ENCODE measurements at places on chromosomes 1 and 21. TPM values are rescaled to one million over a fixed set of nuclear protein-coding genes. Genes with fewer than 3 reads are reported as not detected.

Gene CYP4B1
- total RNA-seq, result 3.3 TPM

Gene PPIAL4G
- total RNA-seq, result 0.35 TPM

Gene NUP133
- total RNA-seq, result 35.0 TPM

Gene AURKAIP1
- total RNA-seq, result 111 TPM

Gene MAP3K6
- total RNA-seq, result 86.7 TPM

Gene ST6GALNAC3
- total RNA-seq, result 15.8 TPM

Gene CASQ2
- total RNA-seq, result 2.3 TPM

Gene IL19
- total RNA-seq, result 3.6 TPM

Gene F13B
- not detected for total RNA-seq

Gene PPM1J
- 2.0 TPM for total RNA-seq

Gene TRNP1
- total RNA-seq, result 38.3 TPM

Gene RASSF5
- 18.8 TPM for total RNA-seq

Gene OR10Z1
- not detected for total RNA-seq

Gene NBPF4
- total RNA-seq, result not detected

Gene CFAP141
- not detected for total RNA-seq

Gene CFAP45
- total RNA-seq, result 1.0 TPM

Gene OLIG2
- total RNA-seq, result not detected

Gene EVI5
- total RNA-seq, result 36.5 TPM

GRCh38 chr21:42021371-42022090 lies 11.4 kb upstream of the ZBTB21 start:
- DNase-seq, result peak; percentile 75
- no peak overlapping the region for H3K4me3 ChIP-seq
- no peaks in the 10 kb centered on the region for H3K36me3 ChIP-seq
- H3K27ac ChIP-seq, result no peak overlapping the region
- H3K27me3 ChIP-seq, result no peaks in the 10 kb centered on the region

GRCh38 chr1:248622570-248623001 lies 12.3 kb downstream of the OR2T11 start:
- DNase-seq, result no peak
- H3K27ac ChIP-seq, result no peak overlapping the region
- H3K36me3 ChIP-seq, result no peaks in the 10 kb centered on the region
- no peak overlapping the region for H3K4me3 ChIP-seq
- no peaks in the 10 kb centered on the region for H3K27me3 ChIP-seq

- no peak for DNase-seq
- H3K4me1 ChIP-seq, result no peaks in the 10 kb centered on the region
- no peaks in the 10 kb centered on the region for H3K27me3 ChIP-seq
- no peak overlapping the region for H3K27ac ChIP-seq
Observed at GRCh38 chr1:11978301-11978700, 1.9 kb upstream of the MFN2 start.

- H3K36me3 ChIP-seq, result no peaks in the 10 kb centered on the region
- H3K4me3 ChIP-seq, result no peak overlapping the region
- DNase-seq, result no peak
- no peak overlapping the region for H3K27ac ChIP-seq
Observed at GRCh38 chr1:243984788-243985187, 66.3 kb upstream of the ZBTB18 start.

- H3K36me3 ChIP-seq, result no peaks in the 10 kb centered on the region
- no peak overlapping the region for H3K27ac ChIP-seq
- no peaks in the 10 kb centered on the region for H3K27me3 ChIP-seq
- no peak for DNase-seq
- no peaks in the 10 kb centered on the region for H3K4me1 ChIP-seq
Observed at GRCh38 chr1:217281332-217281731, 349.6 kb downstream of the GPATCH2 start.

GRCh38 chr21:42236693-42237092 lies 17.8 kb downstream of the ABCG1 start:
- H3K27ac ChIP-seq, result no peak overlapping the region
- no peaks in the 10 kb centered on the region for H3K36me3 ChIP-seq
- H3K27me3 ChIP-seq, result no peaks in the 10 kb centered on the region
- no peak overlapping the region for H3K4me3 ChIP-seq
- H3K4me1 ChIP-seq, result peaks cover 13% of the 10 kb centered on the region
- DNase-seq, result no peak

DNA sequence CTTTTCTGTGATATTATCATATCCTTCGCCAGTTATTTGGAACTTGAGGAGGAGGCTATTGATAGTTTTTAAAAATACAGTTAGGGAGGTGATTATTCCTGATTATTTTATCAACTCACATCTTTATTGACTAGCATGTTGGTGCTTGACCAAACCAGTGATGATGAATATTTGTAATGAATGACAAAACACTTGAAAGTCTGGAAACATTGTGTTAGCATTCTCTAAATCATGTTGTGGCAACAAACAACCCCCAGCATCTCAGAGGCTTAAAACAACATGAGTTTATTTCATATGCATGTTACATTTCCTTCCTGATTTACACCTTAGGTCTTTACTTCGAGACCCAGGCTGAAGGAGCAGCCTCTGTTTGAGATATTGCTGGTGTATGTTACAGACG lies 10.7 kb upstream of the JUN start:
- no peaks in the 10 kb centered on the region for H3K36me3 ChIP-seq
- H3K27me3 ChIP-seq, result no peaks in the 10 kb centered on the region
- no peak overlapping the region for H3K27ac ChIP-seq
- H3K4me1 ChIP-seq, result no peaks in the 10 kb centered on the region
- no peak overlapping the region for H3K4me3 ChIP-seq

DNA sequence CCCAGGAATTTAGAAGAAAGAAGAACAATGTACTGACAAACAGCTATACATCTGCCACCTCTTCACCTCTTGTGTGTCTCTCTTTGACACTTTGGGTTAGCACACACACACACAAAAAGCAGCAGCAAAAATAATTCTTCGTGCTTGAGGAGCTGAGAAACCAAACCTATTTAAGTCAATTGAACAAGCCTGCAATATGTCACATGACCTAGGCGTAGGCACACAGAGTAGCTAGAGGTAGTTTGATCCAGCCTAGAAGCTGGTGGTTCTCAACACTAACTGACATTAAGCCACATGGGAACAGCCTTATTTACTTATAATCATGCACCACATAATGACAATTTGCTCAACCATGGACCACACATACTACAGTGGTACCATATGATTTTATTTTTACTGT lies 32.3 kb downstream of the RRAGC start:
- no peaks in the 10 kb centered on the region for H3K27me3 ChIP-seq
- H3K4me1 ChIP-seq, result no peaks in the 10 kb centered on the region
- H3K27ac ChIP-seq, result no peak overlapping the region
- H3K36me3 ChIP-seq, result no peaks in the 10 kb centered on the region

DNA sequence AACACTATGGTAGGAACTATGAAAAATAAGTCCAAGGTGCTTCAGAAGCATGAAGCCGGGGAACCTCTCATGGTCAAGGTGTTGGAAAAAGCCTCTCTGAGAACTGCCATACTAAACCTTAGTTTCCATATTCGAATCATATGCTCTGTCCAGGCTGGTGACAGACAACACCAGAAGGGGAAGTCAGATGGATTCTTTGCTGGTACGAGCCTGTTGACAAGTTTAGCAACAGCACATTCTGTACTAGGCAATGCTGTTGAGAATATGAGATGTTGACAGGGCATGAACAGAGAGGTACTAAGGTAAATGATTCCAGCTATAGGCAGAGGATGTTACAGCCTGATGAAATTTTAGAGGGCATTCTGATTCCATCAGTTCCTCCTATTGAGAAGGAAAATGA lies 461.3 kb upstream of the ZRANB2 start:
- no peaks in the 10 kb centered on the region for H3K27me3 ChIP-seq
- no peak overlapping the region for H3K27ac ChIP-seq
- no peak for DNase-seq
- H3K4me1 ChIP-seq, result no peaks in the 10 kb centered on the region
- no peaks in the 10 kb centered on the region for H3K36me3 ChIP-seq
- no peak overlapping the region for H3K4me3 ChIP-seq

DNA sequence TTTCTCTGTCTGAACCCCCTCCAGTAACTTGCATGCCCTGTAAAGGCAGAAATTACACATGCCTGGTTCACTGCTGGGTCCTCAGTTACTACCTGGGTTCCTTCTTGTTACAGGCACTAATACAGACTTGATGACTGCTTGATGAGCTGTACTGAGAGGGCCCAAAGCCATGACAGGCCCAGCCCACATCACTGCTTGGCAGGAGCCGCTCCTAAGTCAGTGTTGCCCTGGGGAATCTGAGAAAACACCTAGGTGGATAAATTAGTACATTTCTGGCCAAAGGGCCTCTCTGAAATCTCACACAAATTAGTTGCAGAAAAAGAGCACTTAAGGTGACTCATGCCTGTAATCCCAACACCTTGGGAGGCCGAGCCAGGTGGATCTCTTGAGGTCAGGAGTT lies 37.8 kb upstream of the IRF2BP2 start:
- no peaks in the 10 kb centered on the region for H3K36me3 ChIP-seq
- no peak overlapping the region for H3K4me3 ChIP-seq
- H3K27ac ChIP-seq, result no peak overlapping the region
- H3K27me3 ChIP-seq, result no peaks in the 10 kb centered on the region
- peaks cover 3% of the 10 kb centered on the region for H3K4me1 ChIP-seq
- DNase-seq, result no peak

GRCh38 chr1:85611856-85612255 lies 31.3 kb downstream of the CCN1 start:
- DNase-seq, result peak; percentile 45
- H3K4me1 ChIP-seq, result no peaks in the 10 kb centered on the region
- H3K27me3 ChIP-seq, result no peaks in the 10 kb centered on the region
- H3K4me3 ChIP-seq, result no peak overlapping the region
- no peaks in the 10 kb centered on the region for H3K36me3 ChIP-seq
- peak overlapping the region; percentile 61 for H3K27ac ChIP-seq

DNA sequence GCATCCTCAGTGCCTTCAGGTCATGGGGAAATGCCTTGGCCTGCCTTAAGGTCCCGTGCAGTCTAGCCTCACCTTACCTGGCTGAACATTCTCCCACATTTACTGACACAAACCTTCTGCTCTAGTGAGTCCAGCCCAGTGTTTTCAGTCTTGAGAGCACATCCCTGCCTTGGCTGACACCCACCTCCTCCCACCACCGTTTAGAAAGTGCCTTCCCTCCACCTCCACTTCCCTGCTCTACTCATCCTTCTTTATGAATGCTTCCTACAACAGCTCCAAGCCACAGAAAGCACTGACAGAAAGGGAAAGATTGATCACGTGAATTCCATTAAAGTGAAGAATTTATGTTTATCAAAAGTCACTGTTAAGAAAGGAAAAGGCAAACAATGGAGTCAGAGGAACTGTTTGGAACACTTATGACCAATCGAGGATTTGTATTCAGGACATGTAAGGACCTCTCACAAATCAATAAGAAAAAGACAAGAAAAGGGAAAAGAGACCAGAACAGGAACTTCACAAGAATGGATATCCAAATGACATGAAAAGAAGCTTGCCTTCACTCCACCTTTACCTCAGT lies 59.8 kb downstream of the DDR2 start:
- no peaks in the 10 kb centered on the region for H3K27me3 ChIP-seq
- no peaks in the 10 kb centered on the region for H3K36me3 ChIP-seq
- peaks cover 13% of the 10 kb centered on the region for H3K4me1 ChIP-seq
- no peak for DNase-seq
- H3K27ac ChIP-seq, result no peak overlapping the region

GRCh38 chr1:44939061-44939460 lies 47.3 kb downstream of the EIF2B3 start:
- DNase-seq, result no peak
- H3K27me3 ChIP-seq, result no peaks in the 10 kb centered on the region
- H3K4me3 ChIP-seq, result no peak overlapping the region
- no peaks in the 10 kb centered on the region for H3K36me3 ChIP-seq
- no peak overlapping the region for H3K27ac ChIP-seq
- no peaks in the 10 kb centered on the region for H3K4me1 ChIP-seq

DNA sequence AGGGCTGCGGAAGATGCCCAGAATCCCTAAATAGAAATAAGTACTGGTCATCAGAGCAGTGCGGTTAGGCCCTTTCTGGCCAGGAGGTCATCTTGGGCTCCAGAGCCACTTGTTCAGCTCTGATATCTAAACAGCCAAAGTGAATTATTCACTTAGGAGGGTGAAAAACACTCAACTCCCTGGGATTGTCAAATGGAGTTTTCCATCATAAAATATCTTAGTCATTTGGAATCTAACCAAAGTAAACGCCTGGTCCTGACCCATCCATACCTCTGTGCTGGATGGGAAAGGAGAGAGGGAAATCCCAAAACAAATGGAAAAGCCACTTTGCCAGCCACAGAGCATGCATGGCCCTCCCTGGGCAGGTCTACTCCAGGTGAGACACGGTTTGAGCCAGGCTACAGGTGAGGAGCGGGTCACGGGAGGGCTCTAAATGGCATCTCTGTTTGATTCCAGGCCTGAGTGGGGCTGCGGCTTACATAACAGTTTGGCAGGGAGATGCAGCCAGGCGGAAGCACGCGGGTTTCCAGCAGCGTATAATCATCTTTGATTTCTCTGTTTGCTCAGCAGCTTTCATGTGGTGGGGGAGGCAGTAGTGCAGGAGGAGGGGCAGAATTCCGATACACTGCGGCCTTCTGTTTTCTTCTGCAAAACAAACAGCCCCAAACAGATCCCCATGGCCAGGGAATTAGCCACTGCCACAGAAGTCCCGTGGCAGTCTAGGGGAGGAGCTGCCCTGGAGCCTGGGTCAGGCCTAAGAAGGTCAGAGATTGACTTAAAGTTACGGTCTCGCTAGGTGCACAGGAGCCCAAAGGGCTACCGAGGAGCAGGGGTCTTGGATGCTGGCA lies 59.1 kb upstream of the ZNF648 start:
- H3K4me3 ChIP-seq, result no peak overlapping the region
- peak overlapping the region; percentile 41 for H3K27ac ChIP-seq
- peak; percentile 24 for DNase-seq
- H3K36me3 ChIP-seq, result no peaks in the 10 kb centered on the region

Measured in kidney (tissue), 22 donors.